ENCODE measurements at places on chromosomes 2 and 18.

- peak; percentile 25 for DNase-seq
Measured at GRCh38 chr2:170770008-170770605, at the start of gene ERICH2. ERICH2 (plus strand) TSS chr2:170770378; CDS start chr2:170770682, 304 bp downstream.

GRCh38 chr18:53994016-53994415 is 230.5 kb downstream of the MBD2 start:
- DNase-seq, result no peak

GRCh38 chr18:35343488-35343935 is 708 bp downstream of the ZNF24 start:
- DNase-seq, result no peak

DNA sequence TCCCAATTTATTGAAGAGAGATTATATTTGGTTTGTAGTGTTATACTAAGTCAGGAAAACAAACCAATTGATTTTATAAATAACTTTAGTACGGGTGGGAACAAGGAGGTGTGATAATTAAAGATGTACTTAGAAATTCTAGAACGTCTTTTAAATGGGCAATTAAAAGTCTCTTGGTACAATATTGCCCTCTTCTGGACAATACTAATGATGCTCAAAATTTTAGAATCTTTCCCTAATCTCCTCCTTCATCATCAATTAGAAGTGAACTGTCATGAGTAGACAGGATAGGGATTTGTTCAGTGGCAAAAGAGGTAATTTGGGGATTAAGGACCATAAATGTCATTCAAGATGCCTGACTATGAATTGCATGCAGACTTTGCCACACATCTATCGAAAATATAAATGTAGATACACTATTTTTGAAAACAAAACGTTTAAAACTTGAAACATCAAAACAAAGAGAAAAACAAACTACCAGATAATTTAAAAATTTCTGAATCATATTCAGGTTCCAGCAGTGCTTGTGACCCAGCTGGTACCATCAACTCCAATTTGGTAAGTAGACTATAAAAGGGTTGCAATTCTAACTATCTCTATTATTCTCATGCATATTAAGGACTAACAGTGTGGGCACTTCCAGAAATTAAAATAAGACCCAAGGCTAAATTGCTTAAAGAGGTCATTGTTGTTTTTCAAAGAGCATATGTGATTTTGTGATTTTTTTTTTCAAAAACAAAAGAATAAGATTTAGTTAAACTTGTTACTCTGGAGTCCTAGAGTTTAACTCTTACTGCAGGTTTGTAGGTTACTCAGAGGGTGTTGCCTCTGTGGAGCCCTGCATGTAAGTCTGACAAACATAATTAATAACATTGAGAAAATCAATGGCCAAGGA is 123.5 kb downstream of the LAMA3 start:
- DNase-seq, result peak; percentile 29

DNA sequence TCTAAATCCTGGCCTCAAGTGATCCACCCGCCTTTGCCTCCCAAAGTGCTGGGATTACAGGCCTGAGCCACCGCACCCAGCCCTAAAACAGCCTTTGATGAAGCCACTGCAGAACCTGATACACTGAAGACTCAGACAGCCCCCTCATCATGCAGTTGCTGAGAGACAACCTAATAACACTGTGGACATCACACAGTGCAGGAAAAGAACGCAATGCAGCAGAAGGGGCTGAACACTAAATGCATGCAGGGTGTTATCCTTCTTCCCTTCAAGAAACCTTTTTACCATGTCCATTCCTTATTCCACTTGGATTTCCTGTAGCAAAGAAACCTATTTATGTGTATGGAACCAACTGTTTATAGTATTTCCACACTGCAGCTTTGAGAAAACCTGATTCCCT is 35.7 kb downstream of the MGAT4A start:
- no peak for DNase-seq

GRCh38 chr18:12963069-12963468 is 15.3 kb downstream of the SEH1L start:
- no peak for DNase-seq

Measured in activated CD4-positive, alpha-beta T cell treated with anti-CD3 and anti-CD28 coated beads, Interleukin-2, amount 50 U/mL, for 16 hours (primary cell).